Stimulated activated CD8-positive, alpha-beta memory T cell treated with anti-CD3 and anti-CD28 coated beads, Interleukin-4, amount 100 ng/mL, for 1 hour (primary cell): ENCODE measurements at places on chromosomes 3 and 15.

GRCh38 chr3:102026656-102027055, 177.3 kb downstream of the NFKBIZ start:
- no peak for DNase-seq

DNA sequence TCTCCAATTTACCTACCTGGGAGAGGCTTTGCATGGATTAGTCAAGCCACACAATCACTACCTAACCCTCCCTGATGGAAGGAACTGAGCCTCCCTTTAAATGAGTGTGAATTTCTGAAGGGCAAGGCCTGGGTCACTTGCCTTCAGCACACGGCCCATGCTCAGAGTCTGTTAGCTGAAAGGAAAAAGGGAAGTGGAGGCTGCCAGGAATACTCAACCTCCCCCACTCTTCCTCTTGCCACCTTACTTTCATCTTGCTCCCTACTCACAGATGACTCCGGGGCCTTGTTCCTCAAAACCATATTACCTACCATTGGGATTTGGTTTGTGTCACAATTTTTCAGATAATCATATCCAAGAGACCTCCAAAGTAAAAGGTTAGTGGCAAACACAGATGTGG, 220.0 kb downstream of the ABHD5 start:
- DNase-seq, result no peak

GRCh38 chr3:52435246-52436101, 9.4 kb downstream of the SEMA3G start:
- DNase-seq, result no peak

DNA sequence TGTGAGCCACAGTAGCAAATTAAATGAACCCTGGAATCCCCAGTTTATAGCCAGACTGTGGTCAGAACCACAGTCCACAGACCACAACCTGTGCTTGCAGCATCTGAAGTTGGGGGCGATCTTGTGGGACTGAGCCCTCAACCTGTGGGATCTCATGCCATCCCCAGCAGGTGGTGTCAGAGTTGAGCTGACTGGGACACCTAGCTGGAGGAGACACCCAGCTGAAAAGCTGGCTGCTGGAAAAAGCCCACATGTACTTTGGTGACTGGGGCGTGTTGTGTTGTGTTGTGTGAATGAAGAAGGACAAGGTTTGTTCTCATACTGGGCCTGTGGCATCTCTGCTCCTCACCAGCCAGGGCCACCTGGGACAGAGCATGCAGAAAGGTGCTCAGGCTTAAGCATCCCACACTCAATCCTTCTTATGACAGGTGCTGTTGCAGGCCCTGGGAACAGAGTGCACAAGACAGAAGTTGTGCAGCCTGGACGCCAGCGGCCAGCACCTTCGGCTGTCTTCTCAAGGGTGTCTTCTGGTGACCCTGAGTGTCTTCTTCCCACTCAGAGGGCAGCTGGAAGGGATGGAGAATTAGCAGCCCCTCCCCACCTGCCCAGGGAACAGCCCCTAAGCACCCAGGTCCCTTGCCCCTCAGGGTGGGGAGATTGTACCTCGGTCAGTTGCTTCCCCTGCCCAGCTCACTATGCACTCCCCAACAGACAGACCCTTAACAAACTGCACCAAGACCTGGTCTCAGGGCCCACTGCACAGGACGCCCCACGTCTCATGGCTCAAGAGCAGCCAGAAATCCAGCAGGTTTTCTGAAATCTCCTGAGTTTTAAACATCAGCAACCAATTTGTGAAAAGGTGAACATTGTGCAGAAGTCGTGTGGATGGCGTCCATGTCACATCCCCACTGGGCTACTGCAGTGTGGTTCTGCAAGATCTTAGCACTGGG, 2.2 kb upstream of the UROC1 start:
- no peak for DNase-seq

- no peak for DNase-seq
Measured at GRCh38 chr3:190209533-190209932, 88.8 kb upstream of the P3H2 start.

DNA sequence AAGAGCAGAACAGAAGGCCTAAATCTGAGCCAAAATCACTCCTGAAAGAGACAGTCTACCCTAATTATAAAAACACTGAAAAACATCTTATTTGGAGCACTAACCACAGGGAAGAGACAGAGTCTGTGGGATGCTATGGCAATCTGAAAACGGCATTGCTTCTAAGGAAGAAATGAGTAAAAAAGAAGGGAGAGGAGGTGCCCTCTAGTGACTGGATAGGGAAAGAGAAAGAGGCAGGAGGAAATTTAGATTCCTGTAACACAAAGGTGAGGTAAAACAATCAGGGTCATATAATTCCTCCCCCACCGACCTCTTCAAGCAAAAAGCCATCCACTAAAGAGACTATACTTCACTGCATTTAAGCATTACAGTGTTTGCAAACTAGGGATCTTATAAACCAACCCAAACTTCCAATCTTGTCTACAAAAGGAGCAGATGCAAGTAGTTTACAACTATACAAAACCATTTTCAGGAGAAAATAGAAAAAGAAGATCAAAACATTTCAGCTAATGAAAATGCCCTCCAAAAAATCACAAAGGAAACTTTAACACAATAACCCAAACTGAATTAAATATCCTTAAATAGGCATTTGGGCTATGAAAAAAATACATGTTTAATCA, 32.6 kb downstream of the HACD2 start:
- DNase-seq, result no peak

DNA sequence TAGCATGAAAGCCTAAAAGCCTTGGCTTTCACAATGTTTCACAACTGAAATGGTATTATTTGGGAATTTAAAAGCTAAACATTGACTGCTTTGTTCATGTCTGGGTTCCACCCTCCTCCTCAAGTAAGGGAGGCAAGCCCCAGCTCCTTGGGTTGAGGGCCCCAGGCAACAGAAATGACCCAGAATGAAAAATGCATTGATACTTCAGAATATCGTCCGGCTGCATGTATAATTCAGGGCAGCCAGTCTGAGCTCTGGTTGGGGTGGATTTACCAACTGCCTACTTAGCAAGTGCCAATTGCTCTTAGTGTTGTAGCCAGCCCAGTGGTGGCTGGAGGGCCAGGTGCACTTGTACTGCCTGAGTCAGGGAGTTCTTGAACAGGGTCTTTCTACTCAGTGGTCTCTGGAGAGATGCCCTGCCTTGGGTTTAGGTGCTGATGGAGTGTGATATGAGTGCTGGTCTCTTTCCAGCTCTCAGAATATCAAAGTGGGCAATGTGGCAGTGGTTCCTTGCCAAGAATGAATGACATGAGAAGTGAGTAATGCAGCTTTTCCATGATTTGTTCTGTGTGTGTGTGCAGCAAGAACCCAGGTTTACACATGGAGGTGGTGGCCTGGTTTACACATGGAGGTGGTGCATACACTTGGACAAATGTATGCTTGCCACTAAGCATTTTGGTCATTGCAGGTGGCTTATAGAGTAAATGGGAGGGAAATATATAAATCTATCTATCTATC, 40.9 kb upstream of the ADAMTSL3 start:
- DNase-seq, result no peak

DNA sequence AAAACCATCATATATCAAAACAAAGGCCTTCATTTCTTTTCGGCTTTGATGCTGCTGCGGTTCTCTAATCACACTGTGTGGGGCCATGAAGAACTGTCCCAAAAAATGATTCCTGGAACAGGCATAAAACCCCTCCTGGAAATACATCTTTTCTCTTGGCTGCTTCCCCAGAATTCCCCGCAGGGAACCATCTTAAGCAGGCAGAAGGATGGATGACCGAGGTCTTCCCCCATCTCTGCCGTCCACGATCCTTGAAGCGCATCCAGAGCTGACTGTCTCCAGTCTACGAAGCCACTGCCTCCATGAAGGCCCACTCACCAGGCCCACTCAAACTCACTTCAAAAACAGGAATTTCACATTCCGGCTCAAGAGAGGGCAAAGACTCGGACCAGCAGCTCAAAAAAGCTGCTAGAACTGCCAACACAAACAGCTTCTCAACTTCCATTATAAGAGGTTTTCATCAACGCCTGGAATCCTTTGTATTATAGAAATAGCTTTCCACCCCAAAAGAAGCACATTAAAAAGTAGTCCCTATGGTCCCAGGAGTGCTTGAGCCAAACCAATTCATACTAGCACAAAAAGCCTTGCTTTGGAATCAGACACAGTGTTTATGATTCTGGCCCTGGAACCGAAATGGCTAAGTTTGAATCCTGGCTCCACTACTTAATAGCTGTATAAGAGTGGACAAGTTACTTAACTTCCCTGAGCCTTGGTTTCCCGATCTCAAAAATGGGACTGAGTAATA, 487.5 kb upstream of the WNT5A start:
- no peak for DNase-seq

DNA sequence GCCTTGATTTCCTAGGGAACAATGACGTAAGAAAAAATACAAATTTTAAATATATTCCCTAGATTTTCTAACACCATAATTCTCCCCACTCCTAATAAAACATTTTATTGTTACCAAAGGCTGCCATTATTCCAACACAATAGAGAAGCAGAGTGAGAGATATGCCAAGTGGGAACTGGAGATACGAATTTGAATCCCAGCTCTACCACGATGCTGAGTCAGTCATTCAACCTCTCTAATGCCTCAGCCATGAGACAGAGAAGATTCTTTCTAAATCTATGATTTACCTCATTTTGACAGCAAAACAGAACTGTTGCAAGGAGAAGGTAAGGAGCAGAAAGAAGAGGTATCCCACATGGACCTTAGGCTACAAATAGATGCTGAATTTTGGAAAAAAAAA, 112.5 kb downstream of the IGF2BP2 start:
- DNase-seq, result no peak

GRCh38 chr15:88695101-88695500, 56.3 kb downstream of the ISG20 start:
- no peak for DNase-seq

DNA sequence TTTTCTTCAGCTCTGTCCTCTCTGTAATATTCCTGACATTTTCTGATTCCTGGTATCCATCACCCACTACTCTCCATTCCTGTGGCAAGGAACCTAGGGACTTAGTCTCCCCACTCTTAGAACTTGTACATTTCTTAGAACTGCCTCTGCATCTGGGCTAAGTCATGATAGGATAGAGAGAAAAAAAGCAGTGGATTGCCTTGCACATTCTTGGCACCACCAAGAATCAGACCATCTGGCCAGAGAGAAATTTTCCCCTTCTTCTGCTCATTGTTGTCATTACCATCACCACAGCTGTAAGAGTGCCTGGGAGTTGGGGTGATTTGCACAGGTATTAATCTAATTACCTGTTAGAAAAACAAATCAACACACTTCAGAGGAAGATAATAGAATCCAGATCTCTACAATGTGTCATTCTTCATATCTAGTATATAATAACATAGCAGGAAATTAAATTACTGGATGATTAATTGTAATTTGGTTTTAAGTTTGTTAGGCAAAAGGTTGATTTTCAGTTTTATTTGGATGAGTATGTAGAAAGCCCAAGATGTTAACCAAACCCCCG, 264.8 kb upstream of the ZPLD1 start:
- DNase-seq, result no peak

DNA sequence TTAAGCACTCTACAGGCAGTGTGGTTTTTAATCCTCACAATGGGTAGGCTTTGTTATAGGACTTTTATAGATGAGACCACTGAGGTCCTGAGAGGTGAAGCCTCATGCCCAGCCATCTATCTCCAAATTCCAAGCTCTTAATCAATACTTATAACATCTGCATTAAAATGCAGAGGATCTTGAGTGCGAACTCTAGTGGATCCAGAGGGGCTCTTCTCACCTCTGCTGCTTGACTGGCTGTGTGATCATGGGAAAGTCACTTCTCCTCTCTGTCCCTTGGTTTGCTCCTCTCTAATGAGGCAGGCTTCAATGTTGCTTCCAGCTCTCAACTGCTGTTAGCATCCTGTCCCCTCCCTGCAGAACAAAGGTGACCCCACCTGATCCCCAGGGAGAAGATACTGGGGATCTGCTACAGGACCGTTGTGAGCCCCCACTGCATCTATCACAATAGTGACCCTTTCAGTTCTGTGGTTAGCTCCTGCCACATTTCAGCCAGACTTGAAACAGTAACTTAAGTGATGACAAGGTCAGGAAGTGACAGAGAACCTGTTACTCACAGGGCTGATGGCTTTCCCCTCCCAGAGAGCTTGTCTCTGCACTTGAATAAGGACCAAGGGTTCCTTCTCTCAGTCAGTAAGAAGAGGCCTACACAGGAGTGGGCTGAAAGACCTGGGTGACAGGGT, 1.3 kb downstream of the SLC27A2 start:
- DNase-seq, result no peak

GRCh38 chr15:72339777-72340177, 19.8 kb upstream of the CELF6 start:
- DNase-seq, result no peak

- no peak for DNase-seq
Measured at GRCh38 chr3:189361103-189361835, 189.5 kb downstream of the TPRG1 start.

DNA sequence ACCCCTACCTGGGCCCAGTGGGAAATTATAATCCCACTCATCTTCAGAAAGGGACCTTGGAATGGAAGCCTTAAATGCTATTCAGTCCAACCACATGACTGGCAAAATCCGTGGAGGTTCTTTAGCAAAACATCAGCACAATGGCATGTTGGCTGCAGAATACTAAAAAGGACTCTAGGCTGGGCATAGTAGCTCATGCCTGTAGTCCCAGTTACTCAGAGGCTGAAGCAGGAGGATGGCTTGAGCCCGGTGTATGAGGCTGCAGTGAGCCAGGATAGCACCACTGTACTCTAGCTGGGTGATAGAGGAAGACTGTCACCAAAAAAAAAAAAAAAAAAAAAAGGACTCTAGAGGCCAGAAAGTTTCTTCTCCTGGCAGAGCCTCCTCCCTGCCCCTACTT, 60.6 kb upstream of the RYK start:
- DNase-seq, result no peak

GRCh38 chr3:153026026-153026425, 136.0 kb upstream of the RAP2B start:
- no peak for DNase-seq

- DNase-seq, result no peak
Measured at GRCh38 chr3:16456784-16457415, 56.6 kb downstream of the RFTN1 start.

DNA sequence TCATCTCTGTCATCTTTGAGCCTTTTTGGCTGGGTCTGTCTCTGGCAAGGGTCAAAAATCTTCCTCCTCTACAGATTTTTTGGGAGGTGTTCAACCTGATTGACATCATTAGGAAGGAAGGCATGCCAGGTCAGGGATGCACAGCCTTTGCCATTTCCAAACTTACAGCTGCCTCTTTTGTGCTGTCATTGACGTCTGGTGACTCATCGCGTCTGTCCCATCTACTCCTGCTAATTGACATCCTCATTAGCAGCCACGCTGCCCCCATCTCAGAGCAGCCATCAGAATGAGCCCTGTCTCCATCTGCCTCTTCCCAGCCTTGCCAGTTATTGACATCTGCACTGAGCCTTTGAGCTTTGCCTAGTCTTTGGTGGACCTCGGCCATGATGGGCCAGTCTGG, 53.0 kb downstream of the PDIA5 start:
- no peak for DNase-seq

DNA sequence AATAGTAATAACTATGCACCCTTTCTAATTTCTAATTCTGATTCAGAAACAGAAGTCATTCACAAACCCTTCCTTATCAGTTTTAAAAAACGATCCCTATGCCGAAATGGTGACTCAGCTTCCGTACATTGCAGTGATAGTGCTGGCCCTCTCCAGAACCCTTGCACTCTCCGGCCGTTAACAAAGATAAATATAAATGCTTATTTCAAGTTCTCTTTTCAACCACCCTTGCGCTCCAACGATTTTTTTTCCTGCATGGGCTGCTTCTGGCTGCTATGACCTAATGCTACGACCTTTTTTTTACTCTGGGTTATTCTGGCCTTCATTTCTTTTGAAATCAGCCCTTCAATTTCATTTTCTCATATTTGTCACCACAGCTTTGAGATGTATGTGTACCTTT, 646.2 kb downstream of the NTRK3 start:
- no peak for DNase-seq
